Activated CD4-positive, alpha-beta T cell treated with anti-CD3 and anti-CD28 coated beads, Interleukin-2, amount 50 U/mL, for 24 hours (primary cell): ENCODE measurements at places on chromosomes 3 and 15.

DNA sequence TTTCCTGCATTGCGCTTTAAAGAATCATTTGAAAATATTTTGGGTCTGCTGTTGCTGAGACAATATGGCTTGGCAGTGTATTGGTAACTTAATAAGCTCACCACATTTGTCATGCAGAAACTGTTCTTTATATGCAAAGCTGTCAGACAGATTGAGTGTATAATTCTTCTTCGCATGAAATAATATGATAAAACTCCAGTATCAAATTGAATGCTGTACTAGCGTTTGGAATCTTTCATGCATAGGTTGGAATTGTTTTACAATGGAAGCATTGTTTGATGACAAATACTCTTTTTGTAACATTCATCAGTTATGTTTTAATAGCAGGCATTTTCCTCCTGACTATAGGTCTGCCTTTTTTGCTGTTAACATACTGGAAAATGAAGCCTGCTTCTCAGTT is 53.8 kb downstream of the RBMS3 start:
- DNase-seq = no peak

GRCh38 chr3:54982807-54983206 is 54.9 kb upstream of the LRTM1 start:
- DNase-seq = no peak

- DNase-seq = no peak
Measured at GRCh38 chr3:10444511-10444910, 60.9 kb downstream of the ATP2B2 start.

- DNase-seq = no peak
Measured at GRCh38 chr15:78201281-78202190, 32.8 kb downstream of the ACSBG1 start.

DNA sequence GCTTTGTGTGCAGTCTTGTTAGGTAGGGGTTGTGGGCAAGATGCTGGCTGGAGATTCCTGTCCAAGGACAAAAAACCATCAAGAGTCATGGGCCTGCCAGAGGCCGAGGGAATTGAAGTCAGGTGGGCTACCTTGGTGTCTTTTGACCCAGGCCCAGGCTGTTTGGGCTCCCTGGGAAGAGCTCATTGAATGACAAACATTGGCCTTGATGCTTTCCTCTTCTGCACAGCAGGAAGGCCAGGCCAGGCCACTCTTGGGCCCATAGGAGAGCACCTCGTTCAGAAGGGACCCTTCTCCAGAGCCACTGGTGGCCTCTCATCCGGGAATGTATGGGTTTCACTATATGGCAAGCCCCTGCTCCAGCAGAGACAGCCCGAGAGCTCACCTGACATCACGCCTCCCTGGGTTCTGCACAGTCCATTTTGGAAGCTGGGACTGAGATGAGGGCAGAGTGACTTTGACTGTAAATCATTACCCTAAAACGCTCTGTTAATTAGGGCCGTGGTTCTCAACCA is 169.1 kb downstream of the NSMCE3 start:
- DNase-seq = no peak

DNA sequence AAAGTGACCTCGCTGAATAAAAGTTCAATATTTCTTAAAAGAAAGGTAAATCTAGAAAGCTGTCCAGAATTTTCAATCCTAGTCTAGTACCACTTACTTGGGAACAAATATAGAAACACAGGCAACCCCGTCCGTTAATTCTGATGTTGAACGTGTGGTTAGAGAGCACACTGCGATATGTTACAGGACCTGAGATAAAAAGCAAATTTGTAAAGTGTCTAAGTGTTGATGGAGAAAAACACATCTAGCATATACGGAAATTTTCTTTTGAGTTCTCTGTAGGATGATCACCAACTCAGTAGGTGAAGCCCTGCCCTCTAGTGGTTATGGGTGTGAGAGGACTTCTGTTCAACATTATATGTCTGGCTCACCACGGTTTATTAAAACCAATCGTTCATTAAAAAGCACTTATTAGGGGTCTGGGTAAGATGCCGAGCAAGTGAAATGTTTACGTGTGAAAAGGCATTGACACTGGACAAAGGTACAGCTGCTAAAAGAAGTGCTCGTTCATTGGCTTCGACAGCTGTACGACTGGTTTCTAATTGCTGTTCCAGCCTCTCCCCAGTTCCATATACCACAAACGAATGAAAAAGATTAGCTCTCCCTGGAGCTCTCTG is 1.0 kb upstream of the ATP2C1 start:
- DNase-seq = no peak

DNA sequence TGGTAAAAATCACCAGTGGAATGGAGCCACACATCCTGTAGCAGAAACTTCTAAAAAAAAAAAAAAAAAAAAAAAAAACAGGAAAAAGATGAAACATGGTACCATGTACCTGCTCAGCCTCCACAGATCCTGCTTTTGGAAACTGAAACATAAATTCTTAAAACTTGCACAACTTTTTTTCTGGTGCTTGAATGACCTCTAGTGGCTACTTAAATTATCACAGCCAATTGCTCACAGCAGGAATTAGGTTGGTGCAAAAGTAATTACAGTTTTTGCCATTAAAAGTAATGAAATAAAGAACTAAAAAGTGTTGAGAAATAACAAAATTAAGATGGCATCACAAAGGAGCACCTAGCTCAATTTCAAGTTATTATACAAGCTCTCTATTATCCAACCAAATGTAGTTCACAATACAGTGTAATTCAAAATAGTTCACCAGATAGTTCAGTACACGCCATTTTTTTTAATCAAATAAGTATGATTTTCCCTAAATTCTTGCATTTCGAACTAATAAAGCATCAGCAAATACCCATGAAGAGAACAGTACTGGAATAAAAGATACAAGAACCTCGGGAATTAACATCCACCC is 80.6 kb downstream of the ULK4 start:
- no peak for DNase-seq
